ENCODE measurements at places on chromosomes 5 and 9.

DNA sequence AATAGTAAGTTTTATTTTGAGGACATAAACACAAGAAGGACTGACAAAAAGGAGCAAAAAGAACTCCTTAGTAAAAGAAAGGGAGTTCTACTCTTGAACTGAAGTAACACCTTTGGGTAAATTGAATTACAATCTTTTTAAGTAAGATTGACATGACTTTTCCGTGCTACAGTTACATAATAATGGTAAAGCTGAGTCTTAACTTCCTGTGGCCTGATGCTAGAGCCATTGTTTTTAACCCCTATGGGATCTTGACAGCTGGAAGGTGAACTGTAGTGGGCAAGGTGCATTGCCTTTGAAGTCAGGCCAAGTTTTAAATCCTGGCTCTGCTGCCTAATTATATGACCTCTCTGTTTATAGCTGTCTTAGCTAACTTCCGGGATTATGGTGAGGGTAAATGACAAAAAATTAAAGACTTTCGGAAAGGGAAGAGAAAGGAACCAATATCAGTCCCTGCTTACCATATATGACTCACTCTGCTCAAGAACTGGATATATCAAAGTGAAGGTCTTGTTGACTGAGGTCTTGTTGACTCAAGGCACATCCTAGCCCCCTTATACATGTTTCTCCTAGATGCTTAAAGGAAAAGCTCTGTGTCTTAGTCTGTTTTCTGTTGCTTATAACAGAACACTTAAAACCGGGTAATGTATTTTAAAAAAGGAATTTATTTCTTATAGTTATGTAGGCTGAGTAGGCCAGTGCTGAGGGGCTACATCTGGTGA is 6.8 kb downstream of the HSD17B4 start:
- DNase-seq = no peak

DNA sequence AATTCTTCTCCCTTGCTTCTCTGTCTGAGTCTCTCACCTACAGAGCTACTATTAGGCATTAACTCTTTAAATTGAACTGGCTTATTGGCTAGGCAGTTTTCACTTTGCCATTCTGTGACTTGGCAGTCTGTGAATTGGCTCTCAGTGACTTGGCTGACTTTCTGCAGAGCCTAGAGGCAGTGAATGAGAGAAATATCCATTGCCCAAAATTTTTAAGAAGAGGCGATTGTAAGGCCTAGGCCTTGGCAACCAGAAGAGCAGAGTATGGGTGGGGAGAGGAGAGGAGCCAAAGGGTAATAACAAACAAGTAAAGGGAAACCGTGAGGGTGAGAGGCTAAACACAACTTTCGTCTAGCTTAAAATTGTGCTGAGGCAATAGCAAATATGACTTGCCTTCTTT is 176.7 kb downstream of the PRR16 start:
- DNase-seq = no peak

DNA sequence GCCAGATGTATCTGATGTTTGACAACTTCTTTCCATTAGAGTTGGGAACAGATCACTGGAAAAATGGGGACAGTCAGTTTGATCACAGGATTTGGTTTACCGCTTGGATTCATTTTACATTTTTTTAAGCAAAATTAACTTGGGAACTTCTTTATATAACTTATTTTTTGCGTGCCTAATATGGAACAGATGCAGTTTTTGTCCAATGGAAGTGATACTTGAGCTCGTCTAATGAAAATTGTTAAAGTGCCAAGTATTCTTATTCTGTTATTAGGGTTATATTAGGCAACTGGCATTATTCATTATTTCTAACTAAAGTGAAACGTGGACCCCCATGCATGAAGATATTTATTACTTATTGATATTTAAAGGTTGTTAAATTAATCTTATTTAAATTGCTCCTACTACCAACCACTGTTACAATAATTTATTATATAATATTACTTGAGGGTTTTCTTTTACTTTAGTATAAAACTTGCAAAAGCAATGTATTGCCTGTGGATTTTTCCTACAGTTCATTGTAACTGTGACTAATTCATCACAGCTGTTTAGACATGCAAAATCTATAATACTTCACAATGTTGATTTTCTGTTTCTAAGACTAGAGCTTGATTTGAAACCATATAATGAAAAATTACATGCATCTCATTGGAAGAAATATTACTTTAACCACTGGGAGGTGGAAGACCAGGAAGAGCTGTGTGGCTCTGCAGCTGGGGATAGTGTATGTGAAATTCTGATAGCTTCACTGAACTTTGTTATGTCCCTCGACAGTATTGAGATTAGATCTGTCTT is 787.3 kb upstream of the WWC1 start:
- no peak for DNase-seq

DNA sequence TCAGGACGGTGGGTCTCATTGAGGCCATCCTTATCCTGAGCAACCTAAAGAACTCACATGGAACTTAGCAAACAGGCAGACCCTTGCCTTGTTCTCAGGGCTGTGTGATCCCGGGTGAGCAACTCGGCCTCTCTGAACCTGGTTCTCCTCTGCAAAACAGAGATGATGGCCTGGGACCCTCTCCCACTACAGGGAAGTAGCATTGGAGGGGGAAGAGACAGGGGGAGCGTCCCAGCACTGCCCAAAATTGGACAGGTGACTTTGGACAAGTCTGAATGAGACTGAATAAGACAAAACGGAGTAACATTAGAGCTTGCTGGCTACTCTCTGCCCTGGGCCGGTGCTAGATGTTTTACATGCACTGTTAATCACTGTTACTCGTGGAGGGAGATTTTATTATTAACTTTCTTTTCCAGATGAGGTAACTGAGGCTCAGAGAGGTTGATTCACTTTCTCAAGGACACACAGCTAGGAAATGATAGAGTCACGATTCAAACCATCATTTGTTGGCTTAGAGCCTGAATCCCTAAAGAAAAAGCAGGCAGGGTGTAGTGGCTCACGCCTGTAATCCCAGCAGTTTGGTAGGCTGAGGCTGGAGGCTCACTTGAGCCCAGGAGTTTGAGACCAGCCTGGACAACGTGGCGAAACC is 136.4 kb downstream of the C9orf50 start:
- DNase-seq = no peak

- peak; percentile 94 for DNase-seq
These were observed 5.3 kb downstream of the RALGDS start for GRCh38 chr9:133115604-133116345.

DNA sequence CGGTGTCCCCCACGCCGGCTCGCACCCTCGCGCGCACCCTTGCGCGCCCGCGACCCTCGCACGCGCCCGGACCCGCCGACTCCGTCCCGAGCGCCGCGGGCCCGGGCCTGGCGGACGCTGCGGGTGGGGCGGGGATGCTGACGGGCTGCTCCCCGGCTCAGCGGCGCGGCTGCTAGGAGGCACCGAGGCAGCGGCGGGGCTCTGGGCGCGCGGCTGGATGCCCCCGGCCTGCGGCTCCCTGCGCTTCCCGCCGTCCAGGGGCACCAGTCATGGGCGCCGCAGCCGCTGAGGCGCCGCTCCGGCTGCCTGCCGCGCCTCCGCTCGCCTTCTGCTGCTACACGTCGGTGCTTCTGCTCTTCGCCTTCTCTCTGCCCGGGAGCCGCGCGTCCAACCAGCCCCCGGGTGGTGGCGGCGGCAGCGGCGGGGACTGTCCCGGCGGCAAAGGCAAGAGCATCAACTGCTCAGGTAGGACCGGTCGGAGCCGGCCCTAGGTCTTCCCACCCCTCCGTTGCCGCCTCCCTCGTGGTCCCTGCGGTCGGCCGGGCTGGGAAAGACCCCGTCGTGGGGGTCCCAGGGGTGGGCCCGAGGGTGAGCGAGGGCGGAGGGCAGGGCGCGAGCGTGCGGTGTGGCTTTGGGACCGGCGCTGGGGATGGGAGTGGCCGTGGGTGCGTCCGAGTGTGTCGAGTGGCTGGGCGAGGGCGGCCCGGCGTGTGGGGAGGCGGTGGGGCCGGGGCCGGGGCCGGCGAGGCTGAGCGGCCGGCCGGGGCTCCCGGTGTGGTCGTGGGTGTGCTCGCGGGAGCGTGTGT is 530 bp downstream of the TMEFF1 start:
- peak; percentile 43 for DNase-seq

- DNase-seq = no peak
These were observed 6.5 kb upstream of the NHP2 start for GRCh38 chr5:178160176-178160575.

GRCh38 chr9:115240676-115241075 is 122.7 kb upstream of the TNC start:
- no peak for DNase-seq

DNA sequence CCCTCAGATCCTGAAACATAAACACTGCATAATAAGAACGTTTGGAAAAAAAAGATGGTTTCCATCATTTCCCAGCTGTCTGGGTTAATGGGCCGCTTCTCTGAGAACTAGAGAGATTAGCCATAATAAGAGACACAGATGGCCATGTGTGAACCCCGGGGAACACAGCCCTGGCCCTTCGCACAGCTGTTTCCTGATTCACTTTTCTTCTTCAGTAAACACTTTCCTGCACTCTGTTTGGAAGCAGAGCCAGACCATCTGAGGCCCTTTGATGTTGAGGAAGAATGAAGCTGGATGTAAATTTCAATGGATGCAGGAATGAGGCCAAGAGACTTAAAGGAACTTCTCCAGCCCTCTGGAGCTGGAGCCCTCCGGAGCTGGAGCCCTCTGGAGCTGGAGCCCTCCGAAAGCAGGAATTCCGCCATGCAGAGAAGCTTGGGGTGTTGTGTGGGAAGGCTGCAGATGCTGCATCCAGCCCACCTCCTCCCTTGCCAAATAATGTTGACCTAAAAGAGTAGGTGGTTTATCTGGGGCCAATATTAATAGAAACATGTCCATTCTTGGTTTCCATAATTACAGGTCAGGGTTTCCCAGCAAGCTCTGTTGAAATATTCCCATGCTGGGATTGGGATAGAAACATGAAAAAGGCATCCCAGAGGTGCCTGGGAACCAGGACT is 218.9 kb downstream of the NXNL2 start:
- DNase-seq = no peak

DNA sequence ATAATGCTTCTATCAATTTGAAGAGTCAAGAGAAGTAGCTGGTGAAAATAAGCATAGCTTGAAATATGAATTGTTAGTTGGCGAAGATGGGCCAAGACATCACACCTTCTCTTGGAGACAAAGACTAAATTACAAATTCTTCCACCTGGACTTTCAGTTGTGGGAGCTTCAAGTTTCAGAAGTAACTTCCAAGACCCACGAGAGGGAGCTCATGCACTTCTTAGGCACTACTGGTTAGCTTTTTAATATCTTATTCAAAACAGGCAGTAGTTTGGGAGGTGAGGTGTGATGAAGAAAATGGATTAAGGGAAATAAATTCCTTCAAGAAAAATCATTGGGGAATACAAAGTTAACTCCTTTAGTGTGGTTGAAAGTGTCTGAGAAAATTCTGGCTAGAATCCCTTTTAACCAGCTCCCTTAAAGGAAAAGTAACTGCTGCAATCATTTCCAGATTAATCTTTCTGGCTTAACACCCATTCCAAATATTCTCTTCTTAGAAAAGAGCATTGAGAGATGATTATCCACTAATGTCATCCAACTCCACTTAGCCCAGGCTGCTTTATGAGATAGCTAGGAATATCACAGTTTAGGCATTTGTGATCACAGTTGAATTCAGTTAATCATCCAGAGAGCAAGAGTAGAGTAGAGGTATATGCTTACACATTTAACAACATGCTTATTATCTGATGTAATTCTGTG is 139.5 kb upstream of the DMRTA1 start:
- DNase-seq = no peak

- DNase-seq = no peak
These were observed 42.3 kb upstream of the CLPTM1L start for GRCh38 chr5:1387059-1387755.

DNA sequence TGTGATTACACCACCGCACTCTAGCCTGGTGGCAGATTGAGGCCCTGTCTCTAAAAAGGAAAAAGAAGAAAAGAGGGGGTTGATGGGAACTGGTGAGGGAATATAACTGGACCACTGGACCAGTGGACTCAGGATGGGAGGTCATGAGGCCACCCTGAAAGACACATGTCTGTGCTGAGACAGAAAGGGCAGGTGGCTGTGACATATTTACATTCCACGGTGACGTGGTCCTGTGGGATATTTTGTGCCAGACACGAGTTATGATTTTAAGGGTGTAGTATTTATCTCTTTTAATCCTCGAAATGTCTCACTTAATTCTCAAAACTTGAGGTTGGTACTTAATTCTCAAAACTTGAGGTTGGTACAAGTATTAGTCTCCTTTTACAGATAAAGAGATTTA is 32.9 kb downstream of the LHX2 start:
- no peak for DNase-seq
